HT1080 (cell line): ENCODE measurements at places on chromosomes 16 and 17. TPM values are rescaled to one million over a fixed set of nuclear protein-coding genes. Genes with fewer than 3 reads are reported as not detected.

- no peak for DNase-seq
Measured at GRCh38 chr17:59375857-59376256, 44.4 kb downstream of the YPEL2 start.

GRCh38 chr16:9595393-9595792 is 503.9 kb downstream of the HAPSTR1 start:
- no peak for DNase-seq

The PHF23 gene
- 94.0 and 115 TPM in 2 replicates for total RNA-seq

GRCh38 chr17:41919840-41920579 is 1.3 kb upstream of the ACLY start:
- DNase-seq: no peak

DNA sequence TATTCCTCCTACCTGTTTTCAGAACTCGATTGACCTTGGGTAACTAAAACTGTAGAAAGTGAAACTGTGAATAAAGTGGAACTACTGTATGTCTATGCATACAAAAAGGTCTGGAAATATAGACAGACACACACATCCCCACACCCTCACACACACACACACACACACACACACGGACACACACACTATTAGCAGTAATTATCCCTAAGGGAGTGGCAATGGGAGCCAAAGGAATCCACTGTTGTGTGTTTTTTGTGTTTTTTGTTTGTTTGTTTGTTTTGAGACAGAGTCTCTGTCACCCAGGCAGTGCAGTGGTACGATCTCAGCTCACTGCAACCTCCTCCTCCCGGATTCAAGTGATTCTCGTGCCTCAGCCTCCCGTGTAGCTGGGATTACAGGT is 26.6 kb upstream of the SRCIN1 start:
- DNase-seq: no peak

DNA sequence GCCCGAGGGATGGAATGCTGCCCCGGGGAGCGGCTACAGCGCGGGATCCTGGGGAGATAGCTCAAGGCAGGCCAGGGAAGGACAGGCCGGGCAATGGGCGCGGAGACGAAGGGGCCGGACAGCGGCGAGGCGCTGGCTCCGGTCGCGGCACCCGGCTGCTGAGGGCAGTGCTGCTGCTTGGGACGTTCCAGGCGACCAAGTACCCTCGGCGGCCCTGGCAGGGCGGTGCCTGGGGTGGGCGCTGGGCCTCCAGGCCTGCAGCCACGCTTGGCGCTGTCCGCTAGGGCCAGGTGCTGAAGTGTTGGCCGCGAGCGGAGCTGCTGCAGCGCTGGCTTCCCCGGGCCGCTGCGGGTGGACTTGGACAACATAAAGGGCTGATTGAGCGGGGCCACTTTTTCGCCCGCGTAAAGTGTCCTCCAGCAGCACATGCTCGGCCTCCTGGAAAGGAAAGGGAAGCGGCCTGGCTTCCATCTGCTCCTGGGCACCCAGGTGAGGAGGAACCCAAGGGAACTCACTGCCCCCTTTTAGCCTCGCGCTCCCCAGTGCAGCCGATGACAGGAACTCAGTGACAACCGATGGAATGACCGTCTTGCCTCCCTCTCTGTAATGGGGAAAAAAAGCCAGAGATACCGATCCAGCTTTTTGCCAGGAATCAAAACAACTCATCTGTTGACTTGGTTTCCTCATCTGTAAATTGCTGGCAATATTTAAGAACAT is 23.7 kb downstream of the CLEC3A start:
- peak; percentile 61 for DNase-seq

DNA sequence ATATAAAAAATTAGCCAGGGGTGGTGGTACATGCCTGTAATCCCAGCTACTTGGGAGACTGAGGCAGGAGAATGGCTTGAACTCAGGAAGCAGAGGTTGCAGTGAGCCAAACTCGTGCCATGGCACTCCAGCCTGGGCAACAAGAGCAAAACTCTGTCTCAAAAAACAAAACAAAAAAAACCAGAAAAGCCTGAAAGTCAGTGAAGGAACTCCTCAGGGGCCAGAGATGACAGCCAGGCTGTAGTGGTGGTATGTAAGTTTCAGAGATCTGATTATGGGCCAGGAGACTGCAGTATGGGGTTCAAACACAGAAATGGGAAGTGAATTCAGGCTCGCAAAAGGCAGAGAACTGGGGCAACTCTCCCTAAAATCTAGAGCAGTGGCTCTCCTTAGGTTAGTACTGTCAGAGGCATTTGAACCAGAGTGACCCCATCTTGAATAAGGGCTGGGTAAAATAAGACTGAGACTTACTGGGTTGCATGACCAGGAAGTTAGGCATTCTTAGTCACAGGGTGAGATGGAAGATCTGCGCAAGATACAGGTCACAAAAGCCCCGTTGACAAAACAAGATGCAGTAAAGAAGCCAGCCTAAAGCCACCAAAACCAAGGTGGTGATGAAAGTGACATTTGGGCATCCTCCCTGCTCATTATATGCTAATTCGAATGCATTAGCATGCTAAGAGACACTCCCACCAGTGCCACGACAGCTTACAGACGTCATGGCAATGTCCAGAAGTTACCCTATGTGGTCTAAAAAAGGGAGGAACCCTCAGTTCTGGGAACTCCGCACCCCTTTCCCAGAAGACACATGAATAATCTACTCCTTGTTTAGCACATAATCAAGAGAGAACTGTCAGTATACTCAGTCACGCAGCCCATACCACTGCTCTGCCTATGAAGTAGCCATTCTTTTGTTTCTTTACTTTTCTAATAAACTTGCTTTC is 120.2 kb upstream of the XYLT1 start:
- DNase-seq: no peak

The C17orf100 gene
- 0.23 and 0.31 TPM in 2 replicates for total RNA-seq

DNA sequence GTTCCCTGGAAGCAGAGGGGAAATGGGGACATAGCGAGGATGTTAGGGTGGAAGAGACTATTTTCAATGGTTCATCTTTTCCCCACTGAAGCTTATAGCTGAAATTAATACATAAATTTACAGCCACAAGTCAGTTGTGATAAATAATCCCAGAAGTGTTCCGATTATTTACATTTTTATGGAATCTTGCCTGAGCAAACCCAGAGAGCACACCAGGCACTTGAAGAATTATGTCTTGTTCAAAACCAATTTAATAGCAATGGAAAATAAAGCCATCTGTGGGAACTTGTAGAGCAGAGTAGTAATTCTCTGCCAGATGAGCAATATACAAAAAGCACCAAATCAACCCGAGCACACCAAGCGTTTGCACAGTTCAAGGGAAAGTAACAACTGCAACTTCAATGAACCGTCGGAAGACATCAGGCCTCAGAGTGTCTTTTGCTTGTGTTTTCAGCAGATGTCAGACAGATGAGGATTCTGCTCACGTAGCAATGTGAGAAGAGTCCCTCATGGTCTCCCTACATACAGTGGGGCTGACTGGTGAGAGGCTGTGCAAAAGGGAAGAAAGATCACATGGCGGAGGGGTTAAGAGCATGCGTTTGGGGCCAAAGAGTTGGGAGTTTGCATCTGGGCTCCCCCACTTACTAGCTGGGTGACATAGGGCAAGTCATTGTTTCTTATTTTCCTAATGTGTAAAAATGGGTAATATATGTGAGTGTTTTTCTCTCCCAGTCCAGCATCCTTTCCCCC is 148.7 kb upstream of the HS3ST2 start:
- DNase-seq: no peak

DNA sequence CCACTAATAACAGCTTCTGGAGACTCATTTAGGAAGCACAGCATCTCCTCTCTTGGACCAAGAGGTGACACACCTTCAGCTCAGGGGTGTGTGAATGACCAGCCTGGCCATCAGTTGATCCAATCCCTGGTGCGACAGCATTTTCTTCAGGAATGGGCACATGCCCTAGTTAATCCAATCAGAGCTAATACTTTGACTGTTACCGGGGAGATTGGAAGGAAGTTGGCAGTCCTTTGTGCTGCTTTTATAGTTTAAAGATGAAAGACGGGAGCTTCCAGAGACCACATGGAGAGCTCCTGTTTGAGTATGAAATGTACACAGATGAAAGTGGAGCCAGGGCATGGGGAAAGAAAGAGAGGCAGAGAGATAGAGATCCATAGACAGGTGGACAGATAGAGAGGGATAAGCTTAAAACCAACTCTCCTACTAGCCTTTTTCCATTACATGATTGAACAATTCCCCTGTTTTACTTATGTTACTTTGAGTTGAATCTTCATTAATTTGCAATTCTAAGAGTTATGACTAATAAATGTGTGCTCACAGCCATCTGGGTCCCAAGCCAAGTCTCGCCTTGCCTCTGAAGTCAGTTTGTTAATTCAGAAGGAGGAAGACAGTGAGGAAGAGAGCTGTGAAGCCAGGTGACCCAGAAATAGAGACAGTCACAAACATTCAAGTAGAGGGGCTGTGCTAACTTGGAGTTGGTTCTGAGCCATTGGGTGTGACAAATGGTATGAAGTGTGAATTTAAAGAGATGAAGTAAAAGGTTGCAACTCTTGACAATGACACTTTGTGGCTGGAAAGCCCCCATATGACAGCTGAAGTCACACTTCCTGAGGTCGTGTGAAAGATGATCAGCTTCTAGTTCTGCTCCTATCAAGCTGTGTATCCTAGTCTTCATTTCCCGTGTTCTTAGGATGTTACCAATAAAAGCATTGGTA is 120.0 kb upstream of the GOT2 start:
- no peak for DNase-seq

DNA sequence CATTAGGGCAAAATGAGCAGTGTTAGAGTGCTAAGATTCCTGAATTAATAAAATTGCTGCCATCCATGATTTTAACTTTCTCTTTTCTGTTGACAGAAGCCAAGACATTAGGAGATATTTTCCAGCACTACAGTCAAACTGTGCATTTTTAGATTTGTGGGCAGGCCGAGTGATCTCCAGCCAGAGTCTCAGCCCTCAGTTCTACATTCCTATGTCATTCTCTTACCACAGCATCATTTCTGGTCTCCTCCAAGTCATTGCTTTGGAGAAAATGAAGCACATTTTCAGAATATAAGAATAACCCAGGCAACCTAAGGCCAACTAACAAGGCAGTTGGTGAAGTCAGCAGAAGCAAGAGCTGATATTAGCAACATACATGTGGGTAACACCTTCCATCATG is 74.6 kb upstream of the NUDT7 start:
- DNase-seq: no peak

- DNase-seq: no peak
Measured at GRCh38 chr17:56983366-56983765, 5.4 kb downstream of the SCPEP1 start.

- no peak for DNase-seq
Measured at GRCh38 chr17:83119987-83120864, 40.8 kb downstream of the METRNL start.

GRCh38 chr16:89200124-89200849 is at the start of gene SLC22A31:
SLC22A31 (minus strand) TSS chr16:89200537; CDS start chr16:89200501, 36 bp downstream.
- no peak for DNase-seq

- no peak for DNase-seq
Measured at GRCh38 chr17:63542942-63543821, 7.1 kb upstream of the DCAF7 start.

DNA sequence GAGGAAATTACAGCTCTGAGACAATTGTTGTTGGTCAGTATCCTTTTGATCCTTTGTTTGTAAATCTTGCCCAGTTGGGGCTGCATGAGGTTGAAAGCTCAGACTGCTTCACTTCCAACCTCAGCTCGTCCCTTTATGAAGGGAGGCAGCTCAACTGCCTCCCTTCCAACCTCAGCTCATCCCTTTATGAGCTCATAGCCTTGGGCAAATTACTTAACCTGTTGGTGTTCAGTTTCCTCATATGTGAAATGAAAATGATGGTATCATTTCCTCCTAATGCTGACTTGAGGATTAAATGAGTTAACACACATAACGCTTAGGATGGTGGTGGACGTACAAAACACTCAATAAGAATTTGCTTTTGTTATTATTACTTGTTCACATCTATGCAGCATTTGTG is 265.1 kb downstream of the CDH13 start:
- no peak for DNase-seq

The ABCA6 gene
- total RNA-seq: not detected in 2 replicates

DNA sequence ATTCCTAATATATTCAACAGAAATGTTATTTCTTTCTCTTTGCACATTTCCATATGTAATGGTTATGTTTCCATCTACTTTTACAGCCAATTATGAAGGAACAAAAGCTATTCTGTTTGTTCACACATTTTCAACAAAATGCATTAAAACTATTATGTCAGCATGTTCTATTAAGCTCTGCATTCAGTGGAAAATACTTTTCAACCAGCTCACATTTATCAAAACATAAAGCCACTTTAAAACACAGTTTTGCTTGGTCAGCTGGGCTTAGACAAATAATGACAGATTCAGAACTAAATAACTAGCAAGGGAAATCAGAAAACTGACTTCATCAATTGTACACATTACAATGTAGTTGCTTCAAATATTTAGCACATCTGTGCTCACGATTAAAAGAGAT is 6.9 kb downstream of the SALL1 start:
- DNase-seq: no peak

DNA sequence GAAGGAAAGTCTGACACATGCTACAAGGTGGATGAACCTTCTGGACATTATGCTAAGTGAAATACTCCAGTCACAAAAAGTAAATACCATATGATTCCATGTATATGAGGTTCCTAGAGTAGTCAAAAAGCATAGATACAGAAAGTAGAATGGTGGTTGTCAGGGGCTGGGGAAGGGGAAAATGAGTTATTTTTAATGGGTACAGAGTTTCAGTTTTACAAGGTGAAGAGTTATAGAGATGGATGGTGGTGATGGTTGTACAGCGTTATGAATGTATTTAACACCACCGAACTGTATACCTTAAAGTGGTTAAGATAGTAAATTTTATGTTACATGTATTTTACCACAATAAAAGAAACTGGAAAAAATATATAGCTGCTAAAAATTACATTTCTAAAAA is 17.9 kb downstream of the RAD51D start:
- DNase-seq: no peak

DNA sequence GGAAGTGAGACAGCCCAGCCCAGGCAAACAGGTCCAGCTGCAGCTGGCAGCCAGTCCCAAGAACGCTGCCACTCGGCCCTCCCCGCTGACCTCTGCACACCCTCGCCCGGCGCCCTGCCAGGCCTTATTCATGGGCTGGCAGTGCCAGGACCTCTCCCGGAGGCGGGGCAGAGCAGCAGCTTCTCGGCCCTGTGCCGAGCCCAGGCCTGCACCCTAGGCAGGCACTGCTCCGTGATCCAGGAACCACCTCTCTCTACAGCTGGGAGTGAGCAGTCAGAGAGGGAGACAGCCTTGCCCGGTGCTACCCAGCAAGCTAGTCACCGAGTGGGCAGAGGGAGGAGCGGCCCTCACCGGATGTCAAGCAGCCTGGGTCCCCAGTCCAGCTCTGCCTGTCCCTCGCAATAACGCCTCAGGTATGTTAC is 79.9 kb upstream of the CBX4 start:
- DNase-seq: peak; percentile 52
